Activated T-helper 1 cell treated with anti-CD3 and anti-CD28 coated beads, Interleukin-2, amount 50 U/mL, for 16 hours (primary cell): ENCODE measurements at places on chromosomes 7 and 10.

GRCh38 chr10:126813432-126813831, 91.8 kb upstream of the DOCK1 start:
- no peak for DNase-seq

DNA sequence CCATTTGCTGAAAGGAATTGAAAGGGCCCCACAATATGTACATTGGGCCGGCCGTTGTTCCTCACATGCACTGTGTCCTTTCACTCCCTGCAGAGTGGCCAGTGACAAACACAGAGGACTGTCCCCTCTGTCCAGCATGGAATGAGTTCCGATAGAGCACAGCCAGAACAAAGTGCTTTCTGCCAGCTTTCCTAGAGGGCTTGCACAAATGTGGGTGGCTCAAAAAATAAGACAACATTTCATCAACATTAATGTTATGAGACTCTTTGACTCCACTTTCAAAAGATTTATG, 2.4 kb downstream of the PKD2L1 start:
- no peak for DNase-seq

- no peak for DNase-seq
These were observed 46.9 kb upstream of the GPAM start for GRCh38 chr10:112230325-112230988.

GRCh38 chr10:106711313-106711906, 453.1 kb downstream of the SORCS1 start:
- DNase-seq = no peak

- no peak for DNase-seq
These were observed 91.3 kb upstream of the ANK3 start for GRCh38 chr10:60480865-60481563.

GRCh38 chr10:114015708-114016107, 28.0 kb upstream of the ADRB1 start:
- DNase-seq = no peak

GRCh38 chr10:30931094-30931493, 100.6 kb downstream of the ZNF438 start:
- no peak for DNase-seq

- no peak for DNase-seq
These were observed 25.8 kb downstream of the UBE2D4 start for GRCh38 chr7:43952028-43952427.

GRCh38 chr10:48457949-48458661, 146.8 kb downstream of the ARHGAP22 start:
- no peak for DNase-seq

DNA sequence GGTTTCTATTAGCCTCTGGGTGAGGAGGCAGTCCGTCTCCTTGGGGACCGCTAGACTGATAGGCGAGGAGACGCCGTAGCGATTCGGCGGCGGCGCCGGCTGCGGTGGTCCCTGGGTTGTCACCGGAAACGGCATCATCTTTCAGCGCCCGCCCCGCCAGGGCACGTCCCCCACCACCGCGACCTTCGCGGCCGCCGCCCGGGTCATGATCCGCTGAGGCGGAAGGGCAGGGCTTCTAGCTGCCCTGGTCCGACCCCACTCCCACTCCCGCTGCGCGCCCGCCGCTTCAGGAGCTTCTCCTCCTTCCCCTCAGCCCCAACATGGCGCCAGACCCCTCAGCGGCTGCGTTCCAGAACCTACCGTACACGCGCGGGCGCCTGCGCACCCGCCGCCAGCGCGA, at the start of gene PAPOLB:
Gene PAPOLB (minus strand): TSS at position 358 of the 400 bp plus-strand sequence. CDS start 220 bp downstream, at position 138.
- no peak for DNase-seq

DNA sequence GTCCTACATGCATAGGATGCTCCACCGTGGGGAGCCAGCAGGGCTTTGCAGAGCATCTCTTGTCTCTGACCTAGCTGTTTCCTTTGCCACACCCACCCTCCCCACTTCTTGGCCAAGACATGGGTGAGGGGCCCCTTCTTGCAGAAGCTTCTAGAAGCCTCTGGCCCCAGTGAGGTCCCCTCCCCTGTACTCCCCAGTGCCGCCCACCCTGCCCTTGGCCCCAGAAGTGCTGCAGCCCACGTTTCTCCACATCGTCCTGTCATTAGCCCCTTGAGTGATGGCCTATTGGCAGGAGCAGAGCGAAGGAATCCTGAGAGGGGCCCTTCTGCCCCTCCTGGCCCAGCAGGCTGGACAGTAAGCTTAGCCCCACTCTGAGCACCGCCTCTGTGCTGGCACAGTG, 43.7 kb downstream of the ALOX5 start:
- no peak for DNase-seq

DNA sequence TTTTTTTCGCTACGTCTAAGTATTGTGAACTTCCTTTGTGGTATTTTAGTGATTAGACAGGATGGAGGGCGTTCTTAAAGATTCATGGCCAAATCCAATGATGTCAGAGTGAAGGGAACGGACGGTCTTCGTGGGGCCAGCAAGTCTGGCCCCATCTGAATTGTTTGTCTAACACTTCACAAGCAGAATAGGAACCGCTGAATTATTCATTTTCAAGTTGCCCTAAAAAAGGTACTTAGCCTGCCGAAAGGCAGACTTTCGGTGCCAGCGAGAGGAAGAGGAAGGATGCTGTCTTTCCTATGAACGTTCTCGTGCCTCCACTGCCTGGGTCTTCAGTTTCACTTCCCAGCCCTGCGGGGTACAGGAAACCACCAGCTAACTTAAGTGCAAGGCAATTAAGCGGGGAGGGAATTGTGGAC, 145.7 kb upstream of the SH2B2 start:
- no peak for DNase-seq

DNA sequence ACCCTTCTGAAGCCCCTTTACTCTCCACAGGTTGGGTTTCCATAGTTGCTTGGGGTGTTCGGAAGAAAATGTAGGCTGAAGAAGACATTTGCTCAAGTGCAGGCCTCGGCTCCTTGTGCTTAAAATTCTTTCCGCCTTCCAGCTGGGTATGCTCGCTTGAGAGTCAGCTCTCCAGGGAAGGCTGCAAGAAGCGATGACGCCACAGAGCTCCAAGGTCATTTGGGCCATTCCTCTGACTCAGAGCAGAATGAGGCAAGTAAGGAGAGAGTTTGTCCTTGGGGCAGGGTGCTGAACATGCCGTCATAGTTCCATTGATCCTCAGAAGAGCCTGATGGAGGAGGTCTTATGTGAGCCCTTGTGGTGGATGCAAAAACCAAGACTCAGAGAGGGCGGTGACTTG, 27.4 kb upstream of the HSPA12A start:
- no peak for DNase-seq

DNA sequence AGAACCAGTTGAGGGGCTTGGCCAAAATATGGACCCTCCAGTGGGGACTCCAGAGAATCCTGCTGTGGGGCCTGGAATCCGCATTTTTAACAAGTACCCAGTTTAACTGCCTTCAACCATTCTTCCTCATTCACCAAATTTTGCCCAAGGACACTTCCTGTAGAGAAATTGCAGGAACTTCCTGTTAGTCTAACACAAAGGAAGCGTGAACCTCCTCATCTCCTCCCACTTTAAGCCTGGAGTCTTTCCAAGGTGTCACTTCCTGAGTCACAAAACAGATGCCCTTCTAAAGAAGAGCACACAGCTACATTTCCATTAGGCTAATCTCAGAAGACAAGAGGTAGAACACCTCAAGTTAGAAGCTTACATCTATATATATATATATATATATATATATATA, 188.4 kb downstream of the PPP1R17 start:
- no peak for DNase-seq

DNA sequence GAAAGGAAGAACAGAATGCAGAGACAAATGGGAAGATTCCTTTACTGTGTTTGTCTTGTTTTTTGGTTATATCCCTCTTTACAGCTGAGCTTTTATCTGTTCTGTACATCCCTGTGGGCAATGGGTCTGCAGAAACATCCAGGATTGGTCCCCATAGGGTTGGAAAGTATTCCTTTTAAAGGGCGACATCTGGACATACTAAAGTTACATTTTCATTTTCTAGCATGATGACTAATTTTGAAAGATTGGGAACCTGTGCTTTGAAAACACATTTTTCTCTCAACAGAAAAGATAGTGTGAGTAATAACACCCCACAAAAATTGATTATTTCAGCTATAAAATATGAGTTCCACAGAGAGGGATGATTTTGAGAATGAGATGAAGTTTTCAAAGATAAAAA, 435.8 kb downstream of the GPAM start:
- no peak for DNase-seq

DNA sequence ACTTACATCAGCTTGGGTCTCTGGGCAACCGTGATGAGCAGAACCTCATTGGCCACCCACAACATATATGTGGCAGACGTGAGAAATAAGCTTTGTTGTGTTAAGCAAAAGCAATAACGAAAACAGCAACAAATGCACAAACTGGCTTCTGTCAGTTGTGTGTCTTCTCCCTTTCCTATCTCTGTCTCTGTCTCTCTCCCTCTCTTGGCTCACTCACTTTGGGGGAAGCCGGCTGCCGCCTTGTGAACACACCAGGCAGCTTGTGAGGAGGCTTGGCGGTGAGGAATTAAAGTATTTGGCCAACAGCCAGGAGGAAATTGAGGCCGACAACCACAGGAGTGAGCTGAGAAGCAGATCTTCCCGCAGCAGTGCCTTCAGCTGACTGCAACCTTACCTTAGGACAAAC, 21.9 kb upstream of the CDCA7L start:
- no peak for DNase-seq

GRCh38 chr10:61747307-61747706, 84.6 kb downstream of the CABCOCO1 start:
- DNase-seq = no peak

DNA sequence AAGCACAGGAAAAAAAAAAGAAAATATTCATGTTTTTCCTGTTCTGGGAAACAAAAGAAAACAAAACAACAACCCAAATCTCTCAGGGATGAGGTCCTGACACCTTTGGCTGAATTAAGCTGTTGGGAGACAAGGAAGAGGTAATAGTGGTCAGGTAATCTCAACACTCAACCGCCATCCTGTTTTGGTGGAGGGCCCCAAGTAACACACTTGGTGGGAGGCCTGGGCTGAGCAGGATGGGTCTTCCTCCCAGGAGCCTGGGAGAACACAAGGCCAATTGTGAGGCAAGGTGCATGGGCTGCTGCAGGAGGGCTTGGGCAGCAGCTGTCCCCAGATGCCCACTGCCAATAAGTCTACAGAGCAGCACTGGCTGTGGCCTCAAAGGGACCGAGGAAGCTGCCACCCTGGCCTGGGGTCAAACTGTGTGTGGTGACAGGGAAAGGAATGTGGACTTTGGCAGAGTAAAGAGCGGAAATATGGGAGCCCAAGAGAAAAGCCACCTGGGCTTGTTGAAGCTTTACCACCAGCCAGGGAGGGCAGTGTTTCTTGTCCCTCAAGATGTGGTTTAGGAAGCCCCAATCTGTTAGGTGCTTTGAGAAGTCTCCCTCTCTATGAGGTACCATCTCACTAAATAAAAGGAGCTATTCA, 93.5 kb upstream of the SLC25A13 start:
- no peak for DNase-seq

DNA sequence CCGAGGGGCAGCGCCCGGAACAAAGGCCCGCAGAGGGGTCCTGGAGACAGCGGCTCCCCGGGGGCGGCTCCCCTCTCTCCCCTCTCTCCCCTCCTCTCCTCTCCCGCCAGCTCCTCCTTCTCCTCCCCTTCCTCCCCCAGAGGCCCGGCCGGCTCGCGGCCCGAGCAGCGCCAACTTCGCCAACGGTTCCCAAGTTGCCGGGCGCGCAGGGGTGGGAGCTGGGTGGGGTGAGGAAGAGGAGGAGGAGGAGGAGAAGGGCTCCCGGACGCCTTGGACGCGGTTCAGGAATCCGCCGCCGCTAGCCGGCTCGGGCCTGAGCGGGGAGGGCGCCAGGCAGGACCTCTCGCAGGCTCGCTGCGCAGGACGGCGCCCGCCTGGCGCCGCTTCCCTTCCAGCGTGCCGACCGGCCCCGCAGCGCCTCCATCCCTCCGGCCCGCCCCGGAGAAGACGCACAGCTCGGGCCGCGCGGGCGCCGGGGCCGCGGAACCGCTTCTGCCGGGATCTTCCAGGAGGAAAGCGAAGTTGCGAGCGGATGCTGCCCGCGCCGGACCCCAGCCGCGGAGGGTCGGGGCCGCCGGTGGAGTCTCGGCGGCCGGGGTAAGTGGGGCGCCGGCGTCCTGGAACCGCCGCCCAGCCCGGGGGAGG, at the start of gene CHST3:
Gene CHST3 (plus strand): TSS at position 298 of the 645 bp plus-strand sequence. CDS start 41,448 bp downstream, outside the sequence.
- no peak for DNase-seq

DNA sequence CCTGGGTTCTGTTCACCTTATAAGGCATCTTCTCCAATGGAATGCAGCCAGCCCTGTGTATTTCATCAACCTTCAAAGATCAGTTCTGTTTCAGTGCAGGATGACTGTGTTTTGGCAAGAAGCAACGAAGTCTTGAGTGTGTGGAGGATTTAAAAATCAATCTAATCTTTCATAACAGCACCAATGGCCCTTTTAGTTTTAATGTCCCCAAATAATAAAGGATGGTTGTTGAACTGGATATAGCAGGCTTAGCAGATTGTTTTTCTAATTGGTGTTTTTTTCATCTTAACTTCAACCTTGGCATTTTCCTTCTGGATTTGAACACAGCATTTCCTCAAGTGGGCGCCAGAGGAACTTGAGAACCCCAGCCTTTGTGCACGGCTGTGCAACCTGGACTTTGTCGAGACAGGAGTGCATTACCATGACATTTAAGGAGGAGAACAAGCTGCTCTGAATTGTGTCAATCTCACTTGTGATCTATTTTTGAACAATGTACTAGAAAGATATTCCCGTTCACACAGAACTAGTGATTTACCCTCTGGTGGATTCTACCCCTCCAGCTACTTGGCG, 313.3 kb upstream of the AKR1E2 start:
- DNase-seq = no peak

- DNase-seq = no peak
These were observed 154.4 kb downstream of the AMPH start for GRCh38 chr7:38476764-38477163.

- DNase-seq = no peak
These were observed 316.8 kb downstream of the ELMO1 start for GRCh38 chr7:37131855-37132254.

DNA sequence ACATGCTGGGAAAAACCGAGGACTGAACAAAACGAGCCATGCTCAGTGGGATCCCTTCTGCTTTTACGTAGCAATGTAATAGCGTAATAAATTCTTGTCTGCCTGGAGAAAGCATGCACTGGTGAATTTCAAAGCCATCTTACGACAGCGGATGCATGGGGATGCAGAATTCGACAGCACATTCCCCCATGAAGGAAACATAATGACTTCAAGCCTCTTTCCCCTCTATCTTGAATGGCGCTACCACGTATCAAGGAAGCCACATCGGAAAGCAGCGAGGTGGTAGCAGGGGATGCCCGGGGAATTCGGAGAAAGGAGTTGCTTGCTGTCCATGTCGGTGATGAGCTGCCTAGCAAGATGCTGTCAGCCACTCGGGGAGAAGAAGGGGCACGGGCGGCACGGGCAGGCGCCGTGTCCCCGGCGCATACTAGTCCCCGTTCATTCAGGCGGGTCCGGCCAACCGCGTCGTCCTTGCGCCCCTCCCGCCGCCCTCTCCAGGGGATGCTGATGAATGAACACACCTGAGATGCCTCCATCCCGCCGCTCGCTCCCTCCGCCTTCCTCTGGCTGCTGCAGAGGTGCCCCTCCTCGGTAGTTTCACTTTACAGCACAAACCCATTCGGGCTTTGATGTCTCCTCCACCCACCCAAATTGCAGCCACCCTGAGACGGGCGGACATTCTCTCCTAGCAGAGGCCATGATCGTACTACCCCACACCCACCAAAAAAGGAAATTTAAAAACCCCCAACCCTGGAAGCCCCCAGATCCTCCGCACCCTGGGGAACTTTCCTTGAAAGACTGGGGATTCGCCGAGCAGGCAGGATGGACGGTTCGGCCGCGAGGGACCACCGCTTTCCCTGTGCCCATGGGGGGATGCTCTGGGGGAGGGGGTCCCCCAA, 644 bp downstream of the SORBS1 start:
- peak; percentile 5 for DNase-seq
